Sigmoid colon (tissue), 7 donors: ENCODE measurements at places on chromosomes 11 and 22. TPM values are rescaled to one million over a fixed set of nuclear protein-coding genes. Genes with fewer than 3 reads are reported as not detected.

GRCh38 chr11:61695917-61696316, 15.7 kb downstream of the DAGLA start:
- peak overlapping the region; percentile 84 for H3K27ac ChIP-seq
- H3K36me3 ChIP-seq, result no peaks in the 10 kb centered on the region
- H3K4me1 ChIP-seq, result peaks cover 73% of the 10 kb centered on the region
- peak overlapping the region; percentile 27 for H3K4me3 ChIP-seq
- no peaks in the 10 kb centered on the region for H3K27me3 ChIP-seq
- DNase-seq, result peak; percentile 92

DNA sequence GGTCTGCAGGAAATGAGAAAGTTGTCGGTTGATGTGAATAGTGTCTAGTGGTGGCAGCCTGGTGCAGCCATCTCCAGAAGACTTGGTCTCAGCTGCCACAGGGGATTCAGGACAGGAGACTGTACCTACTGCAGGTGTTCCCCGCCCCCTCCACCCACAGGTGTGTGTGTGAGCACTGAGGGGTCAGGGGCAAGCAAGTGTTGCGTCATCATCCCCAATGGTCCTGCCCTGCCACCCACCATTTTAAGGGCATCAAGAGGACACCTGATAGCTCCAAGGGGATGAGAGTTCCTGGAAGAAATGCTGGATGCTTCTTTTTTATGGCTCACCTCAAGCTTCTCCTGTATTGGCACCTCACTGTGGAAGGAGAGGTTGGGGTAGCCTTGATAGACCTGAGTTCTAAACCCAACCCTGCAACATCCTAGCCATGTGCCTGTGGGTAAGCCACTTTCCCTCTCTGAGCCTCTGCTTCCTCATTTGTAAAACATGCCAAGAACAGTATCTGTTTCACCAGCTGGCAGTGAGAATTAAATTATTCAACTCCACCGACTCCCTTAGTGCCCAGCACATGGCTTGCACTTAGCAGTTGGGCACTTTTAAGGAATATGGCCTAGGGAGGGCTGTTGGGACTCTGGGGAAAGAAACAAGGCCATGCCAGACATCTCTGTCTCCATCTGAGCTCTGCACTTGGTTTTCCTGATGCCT, 6.1 kb downstream of the C11orf91 start:
- peaks cover 20% of the 10 kb centered on the region for H3K4me1 ChIP-seq
- H3K4me3 ChIP-seq, result no peak overlapping the region
- H3K36me3 ChIP-seq, result no peaks in the 10 kb centered on the region
- no peaks in the 10 kb centered on the region for H3K27me3 ChIP-seq
- no peak for DNase-seq

DNA sequence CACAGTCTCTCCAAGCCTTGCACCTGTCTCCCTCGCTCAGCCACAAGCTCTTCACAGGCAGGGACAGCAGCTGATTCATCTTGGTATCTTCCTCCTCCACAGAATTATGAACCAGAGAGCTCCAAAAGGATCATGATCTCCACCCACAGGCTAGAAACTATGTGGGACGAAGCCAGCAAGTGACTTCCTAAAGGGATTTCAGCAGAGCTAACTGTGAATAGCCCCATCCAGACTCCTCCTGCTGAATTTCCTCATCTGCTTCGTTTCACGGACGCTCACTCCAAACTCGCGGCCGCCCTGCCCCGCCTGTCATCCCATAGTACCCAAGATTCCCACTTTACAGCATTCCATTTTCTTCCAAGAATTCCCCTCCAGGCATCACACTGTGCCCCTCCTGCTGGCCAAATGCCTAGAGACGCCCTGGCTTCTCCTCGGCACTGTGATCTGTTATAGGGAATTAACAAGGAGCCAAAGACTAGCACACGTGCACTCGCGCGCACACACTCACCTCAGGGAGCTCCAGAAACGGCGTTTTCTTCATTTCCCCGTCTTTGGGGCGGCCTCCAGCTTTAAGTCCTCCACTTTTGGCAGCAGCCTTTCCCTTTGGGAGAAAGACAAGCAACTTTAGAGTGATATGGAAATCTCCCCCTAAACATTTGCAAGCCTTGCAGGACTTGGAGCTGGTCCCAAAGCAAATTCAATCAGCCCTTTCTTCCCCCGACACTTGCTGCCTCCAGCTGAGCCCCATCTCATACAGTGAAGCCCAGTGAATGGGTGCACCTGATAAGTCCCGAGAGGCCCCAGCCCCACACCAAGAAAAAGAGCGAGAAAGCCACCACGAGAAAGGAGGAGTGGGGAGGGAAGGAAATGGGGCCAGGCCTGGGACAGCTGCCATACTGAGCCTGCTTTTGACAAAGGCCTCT, 35.5 kb downstream of the SPATA19 start:
- H3K4me1 ChIP-seq, result no peaks in the 10 kb centered on the region
- DNase-seq, result no peak
- H3K27ac ChIP-seq, result no peak overlapping the region
- no peaks in the 10 kb centered on the region for H3K27me3 ChIP-seq
- H3K4me3 ChIP-seq, result no peak overlapping the region

DNA sequence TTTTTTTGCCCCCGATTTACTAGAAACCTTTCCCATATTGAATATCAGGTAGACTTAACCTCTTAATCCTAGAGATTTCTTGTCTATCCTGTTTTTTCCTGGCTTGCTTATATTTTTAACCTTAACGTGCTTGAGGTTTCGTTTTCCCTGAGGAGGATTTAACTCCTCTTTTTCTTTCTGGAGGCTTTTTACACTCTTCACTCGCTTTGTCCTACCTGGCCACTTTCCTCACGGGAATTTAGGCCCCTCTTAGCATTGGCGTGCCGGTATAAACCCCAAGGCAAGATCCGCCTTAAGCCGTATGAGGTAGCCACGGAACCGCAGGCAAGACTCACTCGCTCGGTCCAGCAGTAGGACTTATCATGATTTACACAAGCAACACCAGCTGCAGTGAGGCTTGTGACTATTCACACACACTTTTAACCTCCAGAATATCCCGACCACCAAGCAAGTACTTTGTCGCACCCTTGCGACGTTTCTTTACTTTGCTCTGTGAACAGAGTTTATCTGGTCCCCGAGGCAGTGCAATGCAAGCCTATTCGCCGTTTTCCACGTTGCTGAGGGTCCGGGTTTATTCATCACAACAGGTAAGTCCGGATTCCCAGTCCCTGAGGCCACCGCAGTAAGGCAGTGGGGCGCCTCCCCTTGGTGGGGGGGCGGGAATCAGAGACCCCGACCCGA, 20.6 kb upstream of the ALDH3B2 start:
- no peaks in the 10 kb centered on the region for H3K4me1 ChIP-seq
- DNase-seq, result no peak
- no peaks in the 10 kb centered on the region for H3K36me3 ChIP-seq

DNA sequence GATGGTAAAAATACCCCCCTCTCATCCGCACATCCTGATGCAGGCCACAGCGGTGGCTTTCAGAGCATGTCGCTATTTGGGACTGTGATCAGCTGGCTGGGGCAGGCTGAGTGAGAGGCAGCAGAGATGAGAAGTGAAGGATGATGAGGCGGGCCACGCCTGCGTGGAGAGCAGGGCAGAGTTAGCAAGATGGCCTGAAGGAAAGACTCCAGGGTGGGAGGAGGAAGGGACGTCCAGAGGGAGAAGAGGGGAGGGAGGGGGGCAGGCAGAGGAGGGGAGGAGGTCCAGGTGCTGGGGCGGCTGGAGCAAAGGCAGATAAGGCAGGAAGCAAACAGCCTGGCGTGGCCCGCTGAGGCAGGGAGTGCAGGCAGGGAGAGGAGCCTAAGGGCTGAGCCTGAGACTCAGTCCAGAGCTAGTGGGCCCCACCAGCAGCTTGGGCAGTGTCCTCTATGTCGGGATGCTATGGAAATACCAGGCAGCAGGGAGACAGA, 29.1 kb downstream of the LRFN4 start:
- no peaks in the 10 kb centered on the region for H3K27me3 ChIP-seq
- peaks cover 14% of the 10 kb centered on the region for H3K4me1 ChIP-seq
- H3K27ac ChIP-seq, result no peak overlapping the region
- no peak overlapping the region for H3K4me3 ChIP-seq
- DNase-seq, result no peak
- no peaks in the 10 kb centered on the region for H3K36me3 ChIP-seq

- DNase-seq, result no peak
- no peaks in the 10 kb centered on the region for H3K4me1 ChIP-seq
- no peaks in the 10 kb centered on the region for H3K27me3 ChIP-seq
- H3K27ac ChIP-seq, result no peak overlapping the region
- no peaks in the 10 kb centered on the region for H3K36me3 ChIP-seq
These were observed 37.4 kb upstream of the CD82 start for GRCh38 chr11:44528103-44528502.

- no peaks in the 10 kb centered on the region for H3K27me3 ChIP-seq
- H3K4me1 ChIP-seq, result no peaks in the 10 kb centered on the region
- no peaks in the 10 kb centered on the region for H3K36me3 ChIP-seq
These were observed 53.7 kb upstream of the E2F8 start for GRCh38 chr11:19294444-19294843.

DNA sequence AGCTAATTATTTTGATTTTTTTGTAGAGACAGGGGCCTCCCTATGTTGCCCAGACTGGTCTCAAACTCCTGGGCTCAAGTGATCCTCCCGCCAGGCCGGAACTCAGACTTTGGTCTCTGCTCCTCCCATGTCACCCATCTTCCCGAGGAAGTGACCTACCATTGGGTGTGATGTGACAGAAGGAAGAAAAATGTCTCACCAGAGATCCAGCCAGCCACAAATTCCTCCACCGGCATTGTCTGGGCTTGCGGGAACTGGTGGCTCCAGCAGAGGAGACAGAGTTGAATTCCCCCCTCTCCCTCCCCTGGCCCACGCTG, 772 bp downstream of the SLC25A45 start:
- no peaks in the 10 kb centered on the region for H3K36me3 ChIP-seq
- H3K4me3 ChIP-seq, result peak overlapping the region; percentile 43
- no peaks in the 10 kb centered on the region for H3K4me1 ChIP-seq
- no peaks in the 10 kb centered on the region for H3K27me3 ChIP-seq

GRCh38 chr11:121214861-121215260, 77.7 kb upstream of the SC5D start:
- no peaks in the 10 kb centered on the region for H3K36me3 ChIP-seq
- DNase-seq, result no peak
- no peak overlapping the region for H3K4me3 ChIP-seq
- H3K4me1 ChIP-seq, result no peaks in the 10 kb centered on the region
- no peak overlapping the region for H3K27ac ChIP-seq
- no peaks in the 10 kb centered on the region for H3K27me3 ChIP-seq

DNA sequence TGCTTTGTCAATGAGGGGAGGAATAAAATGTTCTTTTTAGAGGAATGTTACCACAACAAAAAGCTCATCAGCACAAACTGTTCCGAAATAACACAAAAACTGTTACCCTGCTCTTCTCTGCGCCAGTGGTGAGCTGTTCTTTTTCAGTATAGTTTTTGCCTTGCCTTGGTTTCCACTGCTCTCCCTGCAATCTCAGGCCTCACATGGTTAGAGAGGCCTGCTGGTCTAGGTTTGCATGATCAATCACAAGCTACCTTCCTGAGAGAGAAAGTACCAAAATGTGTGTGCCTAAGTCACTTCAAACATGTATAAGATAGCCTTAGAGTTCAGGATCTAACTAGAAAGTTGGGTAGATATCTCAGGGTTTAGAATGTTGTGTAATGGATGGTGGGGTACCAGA, 114.6 kb downstream of the STIM1 start:
- H3K27me3 ChIP-seq, result no peaks in the 10 kb centered on the region
- no peaks in the 10 kb centered on the region for H3K4me1 ChIP-seq
- no peak overlapping the region for H3K27ac ChIP-seq
- H3K4me3 ChIP-seq, result no peak overlapping the region
- DNase-seq, result no peak
- H3K36me3 ChIP-seq, result no peaks in the 10 kb centered on the region

RBMXL2 gene
- polyA plus RNA-seq, result not detected

OR5A2 gene
- polyA plus RNA-seq, result not detected

BCR gene
- 10.9 TPM for polyA plus RNA-seq

FOLH1 gene
- polyA plus RNA-seq, result 0.47 TPM

KDM4E gene
- not detected for polyA plus RNA-seq

CTSW gene
- polyA plus RNA-seq, result 3.1 TPM

PDGFB gene
- polyA plus RNA-seq, result 1.4 TPM
